ENCODE measurements at places on chromosomes 3 and 15. TPM values are rescaled to one million over a fixed set of nuclear protein-coding genes. Genes with fewer than 3 reads are reported as not detected.

LOXL1 gene
- 20.0 TPM for total RNA-seq

SEMA3G gene
- 10.8 TPM for total RNA-seq

TRH gene
- 0.13 TPM for total RNA-seq

KCNH8 gene
- total RNA-seq: 0.09 TPM

RAD51 gene
- total RNA-seq: 3.6 TPM

PCLAF gene
- 17.3 TPM for total RNA-seq

- peak; percentile 31 for DNase-seq
These were observed 6.2 kb upstream of the NR2F2 start for GRCh38 chr15:96324192-96324895.

DNA sequence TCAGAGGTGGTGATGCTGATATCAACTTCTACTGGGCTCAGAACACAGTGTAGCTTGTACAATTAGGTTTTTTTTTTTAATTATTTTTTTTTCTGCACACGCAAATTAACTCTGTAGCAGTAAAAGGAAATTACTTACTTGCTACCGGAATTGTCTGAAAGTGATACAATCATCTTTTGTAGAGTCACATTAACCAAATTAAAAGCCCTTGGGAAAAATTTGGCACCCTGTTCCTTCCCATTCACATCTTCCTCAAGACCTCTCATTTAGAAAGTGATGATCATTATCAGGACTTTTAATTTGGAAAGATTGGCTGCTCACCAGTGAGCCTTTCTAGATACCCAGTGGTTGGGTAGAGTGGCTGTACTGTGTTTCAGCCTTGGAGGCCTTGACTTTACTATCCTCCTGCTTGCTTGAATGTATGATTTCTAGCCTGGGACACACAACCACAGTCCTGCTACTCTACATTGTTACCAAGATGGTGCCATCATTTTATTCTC lies 158.3 kb downstream of the ECT2 start:
- DNase-seq: no peak

DNA sequence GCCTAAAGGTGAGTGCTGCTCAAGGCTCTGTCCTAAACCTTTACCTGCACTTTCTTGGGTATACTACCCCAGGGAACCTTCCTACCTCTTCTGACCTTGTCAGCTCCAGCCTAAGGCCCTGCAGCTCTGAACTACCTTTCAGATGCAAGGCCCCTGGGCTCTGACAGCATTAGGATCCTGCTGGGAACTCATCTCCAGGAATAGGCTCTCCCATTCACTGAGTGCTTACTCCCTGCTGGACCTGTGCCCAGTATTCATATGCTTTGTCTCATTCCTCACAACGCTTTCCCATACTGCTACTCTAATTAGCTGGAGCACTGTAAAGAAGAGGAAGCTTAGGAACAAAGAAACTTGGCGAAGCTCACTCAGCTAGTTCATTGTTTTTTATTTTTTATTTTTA lies 53.8 kb upstream of the RAB6B start:
- DNase-seq: peak; percentile 84

DNA sequence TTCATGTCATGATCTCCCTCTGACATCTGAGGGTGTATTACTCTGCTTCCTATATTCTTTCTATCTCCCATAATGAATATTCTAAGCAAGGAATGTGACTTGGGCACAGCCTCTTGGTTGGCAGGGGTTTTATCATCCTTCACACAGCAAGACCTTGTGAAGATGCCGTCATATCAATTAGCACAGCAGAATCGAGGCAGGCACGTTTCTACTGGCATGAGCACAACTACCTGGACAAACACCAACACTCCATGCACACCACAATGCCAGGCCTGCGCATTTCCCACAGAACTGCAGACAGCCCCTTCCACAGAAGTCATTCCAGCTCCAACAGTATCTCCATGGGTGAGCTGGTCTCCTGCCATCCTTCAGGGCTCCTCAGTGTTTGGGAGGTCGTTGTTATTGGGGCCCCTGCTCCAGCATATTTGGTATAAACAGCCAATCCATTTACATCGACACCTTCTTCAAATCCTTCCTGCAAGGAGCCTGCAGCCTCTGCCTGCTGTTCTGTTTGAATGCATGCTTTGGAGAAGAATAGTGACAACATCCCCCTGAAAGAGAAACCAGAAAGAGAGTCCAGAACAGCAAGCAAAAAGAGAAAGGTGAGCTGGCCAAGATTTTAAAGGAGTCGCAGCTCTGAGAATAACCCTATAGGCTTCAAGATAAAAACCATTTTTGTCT lies 275.5 kb downstream of the SHOX2 start:
- peak; percentile 55 for DNase-seq

DNA sequence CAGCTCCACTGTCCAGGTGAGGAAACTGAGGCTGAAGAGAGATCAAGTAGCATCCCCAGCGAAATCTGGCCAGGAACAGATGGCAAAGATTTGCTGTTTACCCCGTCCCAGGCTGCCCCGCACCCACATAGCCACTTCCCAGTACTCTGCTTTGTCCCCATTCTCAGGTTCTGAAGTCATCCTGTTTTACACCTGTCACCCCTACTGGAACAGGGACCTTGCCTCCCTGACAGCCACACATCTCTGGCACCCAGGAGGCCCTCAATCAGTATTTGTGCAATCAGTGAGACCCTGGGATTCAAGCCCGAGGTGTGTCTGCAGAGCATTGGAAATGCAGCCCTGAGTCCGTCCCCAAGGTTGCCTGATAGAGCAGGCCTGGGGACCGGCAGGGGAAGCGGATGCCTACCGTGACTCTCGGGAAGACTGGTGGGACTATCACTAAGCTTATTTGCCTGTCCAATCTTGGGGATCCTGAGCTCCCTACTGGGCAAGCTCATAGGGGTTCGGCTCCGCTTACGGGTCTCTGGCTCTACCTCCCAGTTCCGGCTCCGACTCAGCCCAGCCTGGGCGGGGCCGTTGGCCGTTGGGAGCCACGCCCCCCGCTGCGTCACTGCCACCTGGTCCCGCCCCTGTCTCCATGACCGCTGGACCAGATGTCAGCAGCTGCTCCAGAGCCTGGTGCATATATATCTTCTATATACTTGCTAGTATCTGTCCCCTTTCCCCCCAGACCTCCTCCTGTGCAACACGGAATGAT lies 17.5 kb upstream of the FANCD2 start:
- peak; percentile 89 for DNase-seq

DNA sequence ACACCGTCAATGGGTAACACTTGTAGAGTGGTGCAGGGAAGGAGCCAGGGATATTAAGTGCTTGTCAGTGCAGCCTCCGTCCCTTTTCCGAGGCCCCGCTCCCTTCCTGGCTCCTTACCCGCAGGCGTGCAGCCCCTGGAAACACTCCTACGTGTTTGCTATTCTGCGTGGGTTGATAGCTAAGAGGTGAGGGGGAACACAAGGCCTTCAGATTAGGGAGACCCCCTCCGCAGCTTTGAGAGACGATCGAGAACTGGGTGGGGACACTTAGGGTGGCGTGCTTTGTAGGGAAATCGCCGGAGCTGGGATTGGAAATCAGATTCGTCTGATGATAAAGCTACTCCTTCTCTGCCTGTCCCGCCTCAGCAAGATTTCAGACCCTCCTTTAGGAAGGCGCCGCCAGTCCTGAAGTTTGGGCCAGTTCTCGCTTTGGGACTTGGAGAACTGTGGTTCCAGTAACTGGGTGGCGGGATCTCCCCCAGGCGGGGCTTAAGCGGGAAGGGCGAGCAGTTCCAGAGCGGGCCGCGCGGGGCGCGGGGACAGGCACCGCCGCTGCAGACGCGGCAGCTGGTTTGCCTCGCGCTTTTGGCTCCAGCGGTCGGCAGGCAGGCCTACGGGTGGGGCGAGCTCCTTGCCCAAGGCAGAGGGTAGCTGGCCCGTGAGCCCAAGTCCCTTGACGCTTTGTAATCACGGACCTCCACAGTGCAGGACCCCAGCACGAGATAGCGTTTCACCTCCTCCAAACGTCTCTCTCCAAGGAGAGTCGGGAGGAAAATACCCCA lies 8.0 kb upstream of the FAM107A start:
- peak; percentile 87 for DNase-seq

- no peak for DNase-seq
These were observed 12.6 kb downstream of the IGDCC3 start for GRCh38 chr15:65365229-65365628.

- peak; percentile 22 for DNase-seq
These were observed 169.5 kb downstream of the ATP10A start for GRCh38 chr15:25693321-25694238.

DNA sequence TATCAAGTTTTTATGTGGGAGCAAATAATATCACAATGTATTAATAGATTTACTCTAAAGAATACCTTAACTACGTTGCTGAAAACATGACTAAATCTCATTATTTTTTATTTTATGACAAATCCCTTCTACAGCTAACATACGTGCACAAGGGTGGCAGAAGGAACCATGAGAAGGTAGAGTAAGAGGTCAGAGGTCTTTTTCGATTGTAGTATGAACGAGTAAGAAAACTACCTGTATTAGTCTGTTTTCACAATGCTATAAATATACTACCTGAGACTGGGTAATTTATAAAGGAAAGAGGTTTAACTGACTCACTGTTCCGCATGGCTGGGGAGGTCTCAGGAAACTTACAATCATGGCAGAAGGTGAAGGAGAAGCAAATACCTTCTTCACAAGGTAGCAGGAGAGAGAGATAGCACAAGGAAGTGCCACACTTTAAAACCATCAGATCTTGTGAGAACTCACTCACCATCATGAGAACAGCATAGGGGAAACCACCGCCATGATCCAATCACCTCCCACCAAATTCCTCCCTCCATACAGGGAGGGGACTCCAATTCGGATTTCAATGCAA lies 95.3 kb downstream of the SUCLG2 start:
- DNase-seq: no peak

DNA sequence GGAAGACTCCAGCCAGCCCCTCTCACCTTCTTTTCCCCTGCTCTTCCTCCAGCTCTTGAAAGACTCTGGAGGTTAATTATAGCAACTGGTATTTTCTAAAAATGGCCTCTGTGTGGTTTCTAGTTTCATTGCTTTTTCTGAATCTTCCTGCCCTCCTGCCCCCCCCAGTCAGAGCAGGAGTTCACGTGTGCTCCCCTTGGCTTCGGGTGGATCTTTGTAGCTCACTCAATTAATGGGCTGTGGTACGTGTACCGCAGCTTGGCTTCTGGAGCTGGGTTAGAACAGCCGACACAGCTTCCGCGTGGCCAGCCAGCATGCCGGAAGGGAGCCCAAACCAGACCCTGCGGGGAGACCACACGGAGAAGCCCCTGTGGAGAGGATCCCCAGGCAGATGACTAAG lies 31.5 kb downstream of the TM2D3 start:
- DNase-seq: no peak

- no peak for DNase-seq
These were observed 38.3 kb downstream of the CNTN6 start for GRCh38 chr3:1131166-1131565.

GRCh38 chr15:43276563-43277200 lies 10.0 kb upstream of the TGM5 start:
- DNase-seq: no peak

- DNase-seq: no peak
These were observed 9.5 kb upstream of the PRKCD start for GRCh38 chr3:53151465-53151864.

DNA sequence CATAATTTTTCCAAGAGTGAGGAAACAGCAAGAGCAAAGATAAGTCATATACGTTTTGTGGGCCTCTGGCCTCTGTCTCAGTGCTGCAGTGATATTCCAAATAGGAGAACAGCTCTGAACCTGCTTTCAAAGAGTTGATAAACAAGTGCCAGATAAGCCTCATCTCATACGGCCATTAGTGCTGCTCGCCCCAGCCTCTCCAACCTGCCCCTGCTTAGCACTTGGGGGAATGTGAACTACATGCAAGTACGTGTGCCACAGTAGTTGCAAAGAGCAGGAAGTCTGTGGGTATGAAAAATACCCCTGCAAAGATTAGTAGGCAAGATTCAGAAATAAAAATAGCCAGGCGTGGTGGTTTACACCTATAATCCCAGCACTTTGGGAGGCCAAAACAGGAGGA lies 14.0 kb downstream of the DAPK2 start:
- no peak for DNase-seq

DNA sequence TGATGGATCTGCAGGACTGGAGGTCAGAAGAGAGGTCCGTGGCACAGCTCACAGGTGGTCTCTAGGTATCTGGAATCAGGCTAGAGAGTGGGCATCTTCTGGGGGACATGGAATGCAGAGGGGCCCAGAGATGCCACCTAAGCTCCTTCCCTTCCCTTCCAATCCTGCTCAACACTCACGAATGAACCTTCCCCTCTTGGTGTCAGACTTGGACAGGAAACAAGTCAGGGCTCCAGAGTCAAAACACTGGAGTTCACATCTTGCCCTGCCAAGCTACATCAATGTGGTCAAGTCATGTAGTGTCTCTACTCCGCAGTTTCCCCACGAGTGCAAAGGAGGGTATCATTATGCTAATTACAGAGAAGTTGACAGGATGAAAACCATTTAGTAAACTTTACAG lies 16.0 kb upstream of the RBPMS2 start:
- DNase-seq: no peak

DNA sequence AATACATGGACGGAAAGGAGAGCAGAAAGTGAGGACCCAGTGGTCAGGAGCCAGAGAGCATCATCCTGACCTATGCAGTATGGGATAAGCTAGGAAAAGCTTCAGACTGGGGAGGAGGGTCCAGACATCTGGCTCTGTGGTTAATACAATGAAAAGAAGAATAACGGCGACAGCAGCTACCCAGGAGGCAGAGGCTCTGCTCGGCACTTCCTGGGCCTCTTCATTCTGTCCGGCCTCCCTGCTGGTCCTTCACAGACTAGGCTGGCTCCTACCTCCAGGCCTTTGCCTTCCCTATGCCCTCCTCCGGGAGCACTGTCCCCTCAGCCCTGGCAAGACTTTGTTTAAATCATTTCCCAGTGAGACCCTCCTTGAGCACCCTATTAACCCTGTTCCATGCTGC lies 58.9 kb upstream of the WNT5A start:
- no peak for DNase-seq

- peak; percentile 45 for DNase-seq
These were observed 319.6 kb downstream of the ZBTB20 start for GRCh38 chr3:114827495-114827894.

DNA sequence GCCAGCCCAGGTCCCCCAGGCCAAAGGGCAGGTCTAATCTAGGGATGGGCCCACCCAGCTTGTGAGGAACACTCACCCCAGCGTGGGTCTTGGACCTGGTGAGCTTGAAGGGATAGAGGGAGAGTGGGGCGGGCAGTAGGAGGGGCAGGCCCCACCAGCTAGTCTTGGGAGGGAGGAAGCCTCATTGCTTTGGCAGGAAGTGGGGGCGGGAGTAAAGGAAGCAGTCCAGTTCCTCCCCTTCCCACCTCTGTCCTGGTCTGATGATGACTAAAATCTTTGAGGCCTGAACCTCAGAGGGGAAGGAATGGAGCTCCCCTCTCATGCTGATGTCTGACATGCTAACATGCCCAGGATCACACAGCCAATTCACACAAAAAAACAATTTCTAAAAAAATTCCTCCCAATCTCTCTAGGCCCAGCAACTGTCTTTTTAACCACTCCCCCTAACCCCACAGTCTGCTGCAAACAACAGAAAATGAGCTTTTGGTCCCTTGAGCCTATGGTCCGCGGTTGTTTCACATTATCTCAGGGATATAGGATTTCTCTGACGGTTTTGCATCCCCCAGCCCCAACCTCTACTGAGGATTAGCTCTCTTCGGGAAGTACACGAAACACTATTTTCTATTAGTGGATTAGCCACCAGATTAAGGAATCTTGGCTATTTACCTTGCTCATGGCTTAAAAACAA lies 30.7 kb upstream of the DUSP7 start:
- DNase-seq: peak; percentile 78

Data from muscle of leg (tissue), 16 donors.